ENCODE measurements at places on chromosomes 6 and 20.

DNA sequence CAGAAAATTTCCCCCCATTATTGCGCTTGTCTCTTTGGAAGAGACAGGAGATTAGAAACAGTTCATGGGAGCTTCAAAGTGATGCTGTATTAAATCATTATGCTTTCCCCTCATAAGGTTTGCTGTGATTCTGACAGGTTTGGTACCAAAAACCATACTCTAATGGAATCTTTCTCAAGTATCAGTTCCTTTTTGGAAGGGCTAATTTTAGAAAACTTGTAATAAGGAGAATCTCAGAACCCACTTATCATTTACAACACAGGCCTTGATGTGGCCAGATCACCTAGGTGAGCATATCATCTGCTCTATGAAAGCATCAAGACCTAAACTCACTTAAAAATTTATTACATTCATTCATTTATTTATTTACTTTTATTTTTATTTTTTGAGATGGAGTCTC lies 51.2 kb downstream of the TP53INP2 start:
- no peak for DNase-seq

GRCh38 chr6:142693441-142693840 lies 251.5 kb downstream of the HIVEP2 start:
- DNase-seq = no peak

DNA sequence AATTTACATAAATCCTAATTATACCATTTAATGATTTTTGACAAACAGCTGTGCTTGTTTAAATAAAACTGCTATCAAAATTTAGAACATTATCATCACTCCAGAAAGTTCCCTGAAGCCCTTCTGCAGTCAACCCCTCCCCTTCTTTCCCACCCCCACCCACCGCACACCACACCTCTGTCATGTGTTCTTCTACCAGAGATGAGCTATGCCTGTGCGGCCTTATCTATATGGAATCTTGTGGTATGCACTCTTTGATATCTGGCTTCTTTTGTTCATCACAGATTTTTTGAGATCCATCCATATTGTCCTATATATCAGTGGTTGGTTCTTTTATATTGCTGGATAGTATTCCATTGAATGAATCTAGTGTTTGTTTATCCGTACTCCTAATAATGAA lies 7.2 kb downstream of the MYLIP start:
- no peak for DNase-seq

DNA sequence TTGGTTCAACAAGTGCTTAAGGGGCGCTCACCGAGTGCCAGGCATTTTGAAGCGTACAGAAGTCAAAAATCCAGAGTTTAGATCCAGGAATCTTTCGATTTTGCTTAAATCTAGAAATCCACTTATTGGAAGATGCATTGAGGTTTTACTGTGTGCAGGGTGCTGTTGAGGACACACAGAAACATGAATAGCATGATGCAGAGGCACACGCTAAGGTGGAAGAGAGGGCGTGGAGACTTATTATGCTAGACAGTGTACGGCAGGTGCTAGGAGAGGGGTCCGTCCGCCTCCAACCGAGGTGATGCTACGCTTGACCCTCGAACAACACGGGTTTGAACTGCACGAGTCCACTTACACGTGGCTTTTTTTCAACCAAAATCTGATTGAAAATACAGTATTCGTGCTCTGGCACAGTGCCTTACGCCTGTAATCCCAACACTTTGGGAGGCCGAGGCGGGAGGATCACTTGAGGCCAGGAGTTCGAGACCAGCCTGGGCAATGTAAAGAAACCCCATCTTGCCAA lies 1.0 kb upstream of the KIF13A start:
- DNase-seq = no peak

- no peak for DNase-seq
Measured at GRCh38 chr20:38706509-38706908, 17.8 kb upstream of the SLC32A1 start.

DNA sequence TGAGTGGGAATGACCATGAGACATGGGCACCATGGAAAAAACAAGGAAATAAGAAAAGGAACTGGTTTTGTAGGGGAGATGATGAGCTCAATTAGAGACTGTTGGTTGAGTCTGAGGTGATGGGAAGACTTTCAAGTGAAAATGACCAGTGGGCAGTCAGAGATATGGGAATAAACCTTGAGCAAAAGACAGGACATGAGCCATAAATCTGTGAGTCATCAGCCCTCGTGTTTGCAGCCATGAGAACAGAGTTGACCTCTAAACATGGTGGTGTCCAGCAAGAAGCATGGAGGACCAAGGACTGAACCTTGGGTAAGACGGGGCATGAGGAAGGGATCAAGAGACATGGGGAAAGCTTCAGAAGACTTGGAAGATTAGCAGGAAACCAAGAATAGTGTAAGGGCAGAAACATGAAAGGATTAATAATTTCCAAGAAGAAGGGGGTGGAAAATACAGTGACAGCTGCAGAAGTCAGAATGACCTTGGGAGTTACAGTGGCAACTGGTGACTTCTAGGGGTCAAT lies 280.6 kb upstream of the PRDM1 start:
- DNase-seq = no peak

DNA sequence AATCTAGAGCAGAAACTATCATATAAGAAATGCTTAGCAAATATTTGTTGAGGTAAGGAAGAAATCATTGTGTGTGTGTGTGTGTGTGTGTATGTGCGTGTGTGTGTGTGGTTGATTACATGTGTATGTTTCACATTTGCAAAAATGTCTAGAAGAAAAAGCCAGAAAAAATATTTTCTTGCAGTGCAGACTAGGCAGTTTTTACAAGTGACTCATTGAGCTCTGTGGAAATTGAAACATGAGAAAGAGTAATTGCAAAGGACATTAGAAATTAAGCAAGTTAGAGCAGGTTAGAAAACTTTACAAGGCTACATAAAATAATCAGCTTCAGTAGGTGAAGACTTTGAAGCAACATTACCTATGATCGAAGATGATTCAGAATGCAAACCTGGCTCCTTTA lies 669.0 kb upstream of the EYS start:
- no peak for DNase-seq

DNA sequence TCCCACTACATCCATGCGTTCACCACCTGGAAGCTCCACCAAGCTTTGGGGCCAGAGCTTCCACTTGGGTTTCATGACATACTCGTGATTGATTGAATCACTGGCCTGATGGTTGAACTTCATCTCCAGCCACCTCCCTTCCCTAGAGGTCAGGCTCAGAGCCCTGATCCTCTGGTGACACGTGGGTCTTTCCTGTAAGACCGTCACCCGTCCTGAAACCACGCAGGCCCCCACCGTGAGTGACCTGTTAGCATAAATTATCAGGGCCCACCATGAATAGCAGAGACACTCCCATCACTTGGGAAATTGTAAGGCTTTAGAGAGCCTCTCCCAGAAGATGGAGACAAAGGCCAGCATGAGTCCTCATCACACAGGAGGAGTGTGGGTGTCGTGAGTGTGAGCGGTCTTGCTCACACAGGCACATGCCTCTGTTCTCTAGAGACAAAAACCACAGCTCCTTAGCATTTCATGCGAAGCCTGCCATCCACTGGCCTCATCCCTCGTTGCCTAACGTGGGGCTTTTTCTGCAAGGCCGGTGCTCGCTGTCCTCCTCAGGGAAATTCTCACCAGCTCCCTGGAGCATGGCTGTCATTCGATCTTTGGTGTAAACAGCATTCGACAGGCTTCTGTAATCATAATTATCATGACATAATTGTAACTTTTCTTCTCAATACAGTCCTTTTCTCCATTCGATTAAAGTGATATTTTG lies 65.1 kb upstream of the DUSP22 start:
- DNase-seq = no peak

GRCh38 chr6:29847871-29848630 lies 20.4 kb downstream of the HLA-G start:
- peak; percentile 94 for DNase-seq

GRCh38 chr20:43537921-43538877 lies 20.6 kb upstream of the SGK2 start:
- peak; percentile 86 for DNase-seq

- no peak for DNase-seq
Measured at GRCh38 chr6:12875051-12875450, 158.5 kb downstream of the PHACTR1 start.

- peak; percentile 59 for DNase-seq
Measured at GRCh38 chr20:59776626-59777330, 156.7 kb downstream of the SYCP2 start.

DNA sequence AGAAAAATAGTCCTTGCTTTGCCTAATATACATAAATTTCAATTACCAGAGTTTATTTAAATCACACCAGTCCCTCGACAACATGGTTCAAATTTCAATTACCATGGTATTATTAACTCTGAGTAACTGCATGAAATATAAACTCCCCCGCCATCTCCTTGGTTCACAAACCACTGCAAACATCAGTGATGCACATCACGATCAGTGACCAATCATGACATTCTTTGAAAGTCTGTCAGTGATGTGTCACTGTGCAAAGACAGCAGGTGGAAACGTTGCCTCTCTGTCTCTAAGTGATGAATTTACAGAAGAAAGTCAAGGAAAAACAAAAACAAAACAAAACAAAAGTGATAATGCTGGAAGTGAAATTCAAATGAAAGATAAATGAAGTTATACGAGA lies 86.7 kb downstream of the TASP1 start:
- no peak for DNase-seq

- no peak for DNase-seq
Measured at GRCh38 chr6:136426627-136427377, 123.4 kb downstream of the MAP7 start.

GRCh38 chr6:161750686-161751085 lies 476.8 kb upstream of the AGPAT4 start:
- DNase-seq = no peak

- no peak for DNase-seq
Measured at GRCh38 chr6:21332660-21333059, 260.9 kb upstream of the SOX4 start.

DNA sequence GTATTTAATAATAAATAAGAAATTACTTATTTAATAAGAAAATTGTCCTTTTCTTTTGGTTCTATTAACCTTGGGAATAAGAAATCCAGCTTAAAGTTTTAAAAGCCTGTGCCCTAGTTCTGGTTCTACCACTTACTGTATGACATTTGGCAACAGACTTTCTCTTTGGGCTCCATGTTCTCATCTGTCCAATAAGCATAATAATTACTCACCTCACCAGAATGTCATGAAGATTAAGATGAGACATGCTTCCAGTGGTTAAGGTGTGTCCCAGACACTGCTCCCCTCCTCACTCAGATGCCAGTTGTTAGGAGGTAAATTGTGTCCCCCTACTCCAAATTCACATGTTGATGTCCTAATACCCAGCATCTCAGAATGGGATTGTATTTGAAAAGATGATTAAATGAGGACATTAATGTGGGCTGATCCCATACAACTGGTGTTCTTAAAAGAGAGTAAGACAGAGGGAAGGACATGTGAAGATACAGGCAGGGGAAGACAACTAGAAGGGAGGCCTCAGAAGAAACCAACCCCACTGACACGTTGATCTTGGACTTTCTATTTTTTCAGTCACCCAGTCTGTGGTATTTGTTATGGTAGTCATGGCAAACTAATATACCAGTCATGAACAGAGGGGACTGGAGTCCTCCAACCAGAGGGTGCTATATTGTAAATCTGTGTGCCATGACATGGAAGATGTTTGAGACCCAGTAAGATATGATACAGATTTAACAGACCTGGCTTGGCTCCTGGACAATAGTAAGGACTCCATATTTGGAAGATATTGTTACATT lies 6.4 kb upstream of the MICAL1 start:
- no peak for DNase-seq

- DNase-seq = no peak
Measured at GRCh38 chr6:21899708-21900107, 306.2 kb downstream of the SOX4 start.

GRCh38 chr6:130525408-130525807 lies 159.6 kb downstream of the TMEM200A start:
- no peak for DNase-seq

GRCh38 chr6:33208091-33208967 lies at the start of gene RING1:
TSS of gene RING1 (plus strand) at chr6:33208500. CDS start at chr6:33208823, 323 bp downstream.
- peak; percentile 97 for DNase-seq

GRCh38 chr6:124285146-124285545 lies 481.5 kb downstream of the NKAIN2 start:
- no peak for DNase-seq

GRCh38 chr6:15239616-15240364 lies 6.1 kb upstream of the JARID2 start:
- DNase-seq = no peak

GRCh38 chr6:96926425-96926824 lies 1.9 kb downstream of the KLHL32 start:
- no peak for DNase-seq

DNA sequence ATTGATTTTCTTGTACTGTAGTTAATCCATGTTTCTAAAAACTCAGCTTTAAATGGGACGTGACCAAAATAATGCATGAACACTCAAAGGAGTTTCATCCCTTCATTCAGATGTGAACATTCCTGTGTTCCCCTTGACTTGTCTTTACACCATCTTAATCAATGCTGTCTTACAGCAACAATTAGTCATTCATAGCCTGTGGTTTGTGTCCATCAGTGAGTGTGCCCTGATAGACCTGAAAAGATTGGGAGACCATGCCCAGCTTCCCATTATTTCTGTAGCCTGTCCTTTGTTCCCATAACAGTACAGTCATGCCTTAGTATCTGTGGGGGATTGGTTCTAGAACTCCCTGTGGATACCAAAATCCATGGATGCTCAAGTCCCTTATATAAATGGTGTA lies 23.9 kb downstream of the NT5E start:
- DNase-seq = no peak

- DNase-seq = no peak
Measured at GRCh38 chr6:97316978-97317377, 34.0 kb upstream of the MMS22L start.

DNA sequence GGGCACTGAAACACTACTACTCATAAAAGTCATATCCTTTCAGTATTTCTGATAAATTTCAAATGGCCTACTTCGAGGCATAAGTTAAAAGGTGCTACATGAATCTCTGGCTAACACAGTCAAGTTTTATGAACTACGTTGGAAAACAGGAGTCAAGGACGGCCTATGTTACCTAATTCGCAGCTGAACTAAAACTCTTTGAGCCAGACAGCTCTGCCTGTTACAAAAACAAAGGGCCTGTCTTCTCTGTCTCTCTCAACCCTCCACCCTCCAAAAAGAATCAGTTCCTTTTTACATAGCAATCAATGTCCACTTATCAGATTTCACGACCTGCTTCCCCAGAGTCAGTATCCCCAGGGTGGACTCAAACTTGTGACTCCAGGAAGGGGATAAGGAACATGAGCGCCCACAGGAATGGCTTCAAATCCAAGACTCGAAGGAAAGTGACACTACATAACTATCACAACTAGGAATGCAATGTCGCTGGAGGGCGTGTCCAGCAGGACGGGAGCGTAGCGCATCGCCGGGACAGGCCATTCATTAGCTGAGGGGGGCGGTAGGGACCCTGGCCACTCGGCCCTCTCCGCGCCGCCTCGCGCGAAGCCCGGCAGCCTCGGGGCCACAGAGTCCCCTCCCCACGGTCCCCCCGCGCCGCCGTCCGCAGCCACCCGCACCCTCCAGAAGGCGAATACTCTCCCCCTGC lies 591 bp downstream of the IBTK start:
- DNase-seq = no peak

DNA sequence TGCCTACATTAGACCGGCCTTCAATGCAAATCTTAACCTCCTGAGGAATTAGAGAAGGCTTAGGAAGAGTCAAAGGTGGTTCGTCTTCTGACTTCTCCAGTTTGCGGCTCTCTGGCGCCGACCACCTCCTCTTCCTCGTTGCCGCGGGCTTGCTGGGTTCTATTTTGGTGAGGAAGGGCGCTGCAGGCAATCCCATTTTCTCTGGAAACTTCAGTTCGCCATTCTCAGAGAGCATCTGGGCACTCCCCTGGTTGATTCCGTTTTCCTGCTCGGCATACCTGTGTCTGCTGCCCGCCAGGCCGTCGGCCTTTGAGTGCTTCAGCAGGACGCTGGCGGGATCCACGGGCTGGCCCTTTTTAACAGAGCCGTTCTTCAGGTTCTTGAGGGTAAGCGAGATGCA lies 67.9 kb downstream of the GMPR start:
- no peak for DNase-seq

Measured in posterior vena cava (tissue), 2 donors.